Left kidney (tissue), 8 donors: ENCODE measurements at places on chromosomes 5 and 9.

- DNase-seq = no peak
These were observed 199.3 kb upstream of the CDH6 start for GRCh38 chr5:30994176-30994575.

DNA sequence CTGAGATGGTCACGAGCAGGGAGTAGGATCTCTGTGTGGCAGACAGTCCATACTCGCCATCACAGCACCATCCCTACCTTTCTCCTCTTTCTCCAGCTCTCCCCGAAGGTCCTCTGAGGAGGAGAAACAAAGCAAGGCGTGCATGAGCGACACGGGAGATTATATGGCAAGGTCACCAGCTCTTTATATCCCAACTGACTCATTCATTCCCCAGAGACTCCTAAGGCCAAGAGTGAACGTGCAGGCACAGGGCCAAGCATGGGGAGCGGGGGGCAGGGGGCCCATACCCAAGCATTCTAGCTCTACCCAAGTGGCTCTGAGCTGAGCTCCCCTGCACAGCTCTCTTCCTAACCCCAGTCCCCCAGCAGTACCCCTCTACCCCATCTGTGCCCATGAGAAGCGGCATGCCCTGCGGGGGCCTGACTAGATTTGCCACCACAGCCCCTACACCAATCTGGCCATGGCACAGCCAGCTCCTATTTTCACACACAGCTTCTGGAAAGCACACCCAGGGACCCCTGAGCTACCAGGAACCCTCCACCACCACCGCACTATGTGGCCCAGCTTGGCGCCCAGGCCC lies 6.8 kb downstream of the TRIM7 start:
- DNase-seq = no peak

GRCh38 chr9:23322392-23322791 lies 503.6 kb downstream of the ELAVL2 start:
- DNase-seq = no peak

DNA sequence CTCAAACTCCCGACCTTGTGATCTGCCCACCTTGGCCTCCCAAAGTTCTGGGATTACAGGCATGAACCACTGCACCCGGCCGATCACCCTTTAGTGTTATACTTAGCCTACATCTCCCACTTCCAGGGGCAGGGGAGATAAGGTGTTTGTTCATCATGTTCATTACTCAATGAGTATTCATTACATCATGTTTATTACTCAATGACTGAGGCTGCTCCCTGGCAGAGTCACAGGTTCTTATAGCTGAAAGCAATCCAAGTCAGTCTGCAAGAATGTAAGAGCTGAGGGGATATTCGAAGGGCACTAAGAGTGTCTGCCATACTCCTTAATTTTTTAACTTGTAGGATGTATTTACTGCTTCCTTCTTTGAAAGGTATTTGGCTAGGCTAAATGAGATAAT lies 214.2 kb downstream of the SPATA31D1 start:
- no peak for DNase-seq

DNA sequence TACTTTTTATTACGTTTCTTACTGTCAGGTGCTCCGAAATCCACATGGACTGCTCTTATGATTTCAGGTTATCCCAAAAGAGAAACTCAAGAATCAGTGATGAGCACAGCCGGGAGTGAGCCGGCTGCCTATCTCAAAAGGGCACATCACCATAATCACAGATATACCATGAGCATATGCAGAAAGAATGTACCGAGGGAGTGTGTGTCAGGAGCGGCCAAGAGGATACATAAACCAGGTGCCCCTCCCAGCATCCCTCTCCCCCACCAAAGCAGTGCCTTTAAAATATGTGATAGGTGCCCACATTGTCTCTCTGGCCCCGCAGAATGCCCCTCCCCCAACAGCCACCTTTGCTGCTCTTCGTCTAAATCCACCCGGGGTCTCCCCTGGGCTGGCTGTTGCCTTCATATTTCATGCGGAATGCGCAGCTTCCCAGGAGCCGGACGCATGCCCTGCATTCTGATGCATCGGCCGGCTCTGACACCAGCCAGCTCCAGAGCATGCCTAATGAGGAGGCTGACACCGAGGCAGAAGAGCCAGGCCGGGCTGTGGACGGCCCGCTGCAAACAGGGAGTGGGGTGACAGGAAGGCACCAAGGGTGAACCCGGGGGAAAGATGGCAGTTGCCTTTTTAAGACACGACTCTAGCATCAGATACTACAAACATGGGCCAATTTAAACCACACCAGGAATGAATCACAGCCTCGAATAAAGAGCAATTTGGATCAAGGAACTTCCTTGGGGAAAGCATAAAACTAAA lies 652.3 kb downstream of the BNC2 start:
- DNase-seq = no peak

GRCh38 chr9:35609001-35609819 lies 4.1 kb downstream of the TESK1 start:
- no peak for DNase-seq

DNA sequence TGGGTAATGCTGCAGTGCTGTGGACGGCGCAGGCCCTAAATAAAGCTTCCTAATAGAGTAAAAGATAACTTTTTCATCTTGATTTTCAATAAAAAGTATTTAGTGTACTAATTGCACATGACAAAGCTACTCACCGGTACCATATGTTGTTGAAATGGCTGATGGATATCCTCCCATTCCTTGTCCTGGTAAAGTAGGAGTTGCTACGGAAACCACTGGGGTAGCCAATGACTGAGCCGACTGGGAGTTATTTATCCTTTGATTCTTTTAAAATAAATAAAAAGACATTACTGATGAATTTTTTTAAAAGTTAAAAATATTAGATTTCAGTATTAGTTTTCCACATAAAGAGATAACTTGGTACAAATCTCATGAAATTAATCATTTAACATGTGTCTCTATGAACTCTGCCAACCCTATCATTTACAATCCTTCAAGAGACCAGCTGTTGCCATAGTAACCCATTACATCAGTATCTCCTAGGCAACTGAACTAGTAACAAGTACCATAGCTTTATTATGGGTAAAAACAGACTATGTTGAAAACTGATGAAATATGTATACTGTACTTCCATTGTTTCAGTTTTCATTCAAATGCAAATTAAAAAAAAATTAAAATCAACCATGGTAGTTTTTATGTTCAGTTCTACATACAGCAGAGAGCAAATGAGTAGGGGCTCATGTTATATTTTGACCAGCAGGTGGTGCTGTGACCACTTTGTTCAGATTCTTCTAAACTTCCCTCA lies 153.7 kb downstream of the MEF2C start:
- peak; percentile 80 for DNase-seq

DNA sequence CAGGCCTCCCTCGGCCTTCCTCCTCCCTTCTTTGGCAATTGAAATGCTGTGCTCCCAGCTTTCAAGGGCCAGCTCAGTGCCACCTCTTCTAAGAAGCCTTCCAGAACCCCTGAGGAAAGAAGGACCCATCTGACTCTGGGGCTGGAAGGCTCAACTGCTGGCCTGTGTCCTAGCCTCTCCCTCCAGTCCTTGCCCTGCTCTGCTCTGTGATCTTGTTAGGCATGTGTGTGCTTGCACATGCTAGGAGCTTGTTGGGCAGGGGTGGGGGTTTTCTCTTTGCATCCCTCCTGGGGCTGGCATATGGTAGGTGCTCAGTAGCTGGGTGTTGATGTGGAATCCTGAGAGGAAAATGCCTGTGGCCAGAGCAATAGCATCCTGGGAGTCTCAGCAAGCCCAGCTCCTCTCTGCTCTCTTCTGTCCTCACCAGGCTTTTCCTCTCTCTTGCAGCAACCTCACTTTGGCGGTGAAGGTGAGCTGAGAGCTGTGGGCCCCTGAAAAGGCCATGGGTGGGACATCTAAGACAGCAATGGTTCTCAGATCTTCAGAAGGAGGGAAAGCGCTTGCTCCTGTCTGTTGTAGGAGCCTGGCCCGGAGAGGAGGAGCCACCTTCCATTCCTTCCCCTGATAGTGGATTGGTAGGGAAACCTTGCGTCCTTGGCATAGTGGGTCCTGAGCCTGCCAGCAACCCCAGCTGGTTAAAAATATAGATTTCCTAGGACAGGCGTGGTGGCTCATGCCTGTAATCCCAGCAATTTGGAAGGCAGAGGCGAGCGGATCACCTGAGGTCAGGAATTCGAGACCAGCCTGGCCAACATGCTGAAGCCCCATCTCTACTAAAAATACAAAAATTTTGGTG lies 9.9 kb downstream of the DOLK start:
- DNase-seq = no peak

DNA sequence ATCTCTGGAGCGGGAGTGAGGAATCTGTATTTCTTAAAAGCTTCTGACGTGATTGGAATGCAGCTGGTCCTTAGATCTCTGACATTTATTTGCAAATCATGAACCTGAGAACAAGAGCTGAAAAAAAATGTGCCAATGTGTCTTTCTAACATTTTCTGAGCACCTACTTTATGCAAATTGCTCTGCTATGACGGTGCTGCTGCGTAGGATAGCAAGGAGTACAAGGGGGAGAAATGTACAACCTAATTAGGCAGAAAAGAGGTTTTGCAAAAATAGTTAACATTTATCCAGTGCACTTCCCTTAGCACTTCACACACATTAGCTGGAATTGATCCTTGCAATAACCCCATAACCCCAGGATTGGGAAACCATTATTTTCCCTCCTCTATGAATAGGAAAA lies 357.5 kb downstream of the TLE4 start:
- no peak for DNase-seq

DNA sequence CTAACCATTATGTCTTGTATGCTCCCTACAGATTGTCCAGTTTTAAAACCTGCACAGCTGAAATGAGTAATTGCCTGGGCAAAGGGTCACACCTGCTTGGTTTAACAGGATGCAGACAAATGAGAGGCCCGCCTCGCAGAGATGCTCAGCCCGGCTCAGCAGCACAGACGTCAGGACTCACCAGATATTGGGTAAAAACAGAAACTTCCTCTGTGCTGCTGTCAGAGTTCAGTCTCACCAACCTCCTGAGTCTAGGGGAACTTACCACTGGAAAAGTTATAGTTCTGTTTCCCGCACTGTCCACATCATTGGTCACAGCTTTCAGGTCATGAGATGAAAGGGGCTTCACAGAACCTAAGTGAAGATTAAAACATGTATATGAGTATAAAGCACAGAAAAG lies 152.5 kb downstream of the ESM1 start:
- DNase-seq = no peak

DNA sequence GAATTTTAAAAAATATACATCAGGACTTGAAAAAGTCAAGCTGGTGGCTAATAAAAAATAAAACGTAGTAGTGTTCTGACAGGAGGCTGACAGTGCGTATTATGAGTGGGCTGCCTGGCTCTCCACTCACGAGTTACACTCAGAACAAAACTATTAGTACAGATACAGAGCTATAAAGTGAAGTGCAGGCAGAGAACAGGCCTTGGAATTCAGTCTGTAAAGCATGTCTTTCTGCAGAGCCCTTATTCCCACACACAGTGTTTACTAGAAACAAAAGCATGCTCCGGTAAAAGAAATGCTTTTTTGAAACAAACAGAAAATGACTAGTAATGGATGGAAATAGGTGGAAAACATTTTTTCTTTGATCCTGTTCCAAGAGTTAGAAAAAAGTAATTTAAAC lies 334.7 kb downstream of the DIRAS2 start:
- DNase-seq = no peak

DNA sequence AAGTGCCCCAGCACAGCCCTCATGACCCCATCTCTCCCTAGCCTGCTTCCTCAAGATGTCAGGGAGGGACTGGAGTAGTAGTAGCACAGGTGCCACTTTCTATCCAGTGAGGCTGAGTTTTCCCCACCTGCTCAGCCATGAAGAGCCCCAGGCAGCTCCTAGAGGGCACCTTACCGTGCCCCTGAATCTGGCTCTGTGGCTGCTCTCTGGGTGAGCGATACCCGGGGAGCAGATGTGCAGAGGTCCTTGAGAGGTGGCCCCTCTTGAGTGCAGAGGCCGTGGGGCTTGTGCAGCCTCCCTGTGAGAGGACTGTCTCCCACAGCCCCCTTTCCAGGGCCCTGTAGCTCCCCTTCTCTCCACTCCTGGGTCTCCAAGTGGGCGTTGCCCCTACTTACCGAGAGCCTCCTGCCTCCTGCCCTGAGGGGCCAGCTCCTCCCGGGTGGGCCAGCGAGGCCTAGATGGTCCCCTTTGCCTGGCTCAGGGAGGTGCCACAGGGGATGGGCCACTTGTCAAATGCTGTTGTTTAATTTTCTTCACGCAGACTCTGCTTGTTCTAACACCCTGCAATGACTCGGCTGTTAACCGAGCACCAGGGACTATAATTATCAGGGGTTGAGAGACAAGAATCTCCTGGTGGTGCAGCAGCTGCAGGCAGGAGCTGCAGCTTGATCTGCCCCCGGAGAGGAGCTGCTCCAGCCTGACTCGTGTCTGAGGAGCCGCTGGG lies 29.6 kb upstream of the PITX1 start:
- DNase-seq = no peak

DNA sequence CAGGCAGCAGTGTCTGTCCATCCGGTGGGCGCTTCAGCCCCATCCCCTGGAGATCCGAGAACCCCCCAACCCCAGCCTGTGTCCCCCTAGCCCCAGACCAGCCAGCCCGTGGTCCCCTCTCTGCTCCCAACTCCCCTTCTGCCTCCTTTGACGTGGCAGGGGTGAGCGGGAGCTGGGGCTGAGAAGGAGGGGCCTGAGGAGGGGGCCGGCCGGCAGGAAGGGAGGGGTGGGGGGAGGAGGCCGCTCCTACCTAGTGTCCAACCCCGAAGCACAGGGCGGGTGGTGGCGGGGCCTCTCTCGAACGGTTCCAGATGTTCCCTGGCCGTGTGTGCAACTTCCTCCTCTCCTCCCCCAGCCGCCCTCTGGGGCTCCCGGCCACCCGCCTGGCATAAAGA lies 31.0 kb downstream of the GOLGA2 start:
- DNase-seq = peak; percentile 88

- no peak for DNase-seq
These were observed 836.7 kb upstream of the CDH10 start for GRCh38 chr5:25481463-25481862.

DNA sequence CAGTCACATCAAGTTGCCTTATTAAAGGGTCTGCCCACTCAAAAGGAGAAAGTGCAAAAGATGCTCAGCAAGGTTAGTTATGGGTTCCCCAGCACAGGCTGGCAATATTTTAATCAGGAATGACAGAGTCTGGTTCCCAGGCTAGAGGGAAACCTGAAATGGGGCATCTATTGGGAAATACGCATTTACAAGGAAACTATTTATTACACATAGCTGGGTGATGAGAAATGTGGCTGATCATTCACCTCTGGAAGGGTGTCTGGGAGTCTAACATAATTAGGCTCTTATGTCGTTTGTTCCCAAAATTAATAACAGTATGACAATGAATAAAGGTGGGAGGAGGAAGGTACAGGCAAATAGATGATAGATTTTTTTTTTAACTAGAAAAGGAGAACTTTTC lies 314.7 kb downstream of the ENC1 start:
- no peak for DNase-seq

- no peak for DNase-seq
These were observed 202.7 kb upstream of the MVB12B start for GRCh38 chr9:126123927-126124326.

DNA sequence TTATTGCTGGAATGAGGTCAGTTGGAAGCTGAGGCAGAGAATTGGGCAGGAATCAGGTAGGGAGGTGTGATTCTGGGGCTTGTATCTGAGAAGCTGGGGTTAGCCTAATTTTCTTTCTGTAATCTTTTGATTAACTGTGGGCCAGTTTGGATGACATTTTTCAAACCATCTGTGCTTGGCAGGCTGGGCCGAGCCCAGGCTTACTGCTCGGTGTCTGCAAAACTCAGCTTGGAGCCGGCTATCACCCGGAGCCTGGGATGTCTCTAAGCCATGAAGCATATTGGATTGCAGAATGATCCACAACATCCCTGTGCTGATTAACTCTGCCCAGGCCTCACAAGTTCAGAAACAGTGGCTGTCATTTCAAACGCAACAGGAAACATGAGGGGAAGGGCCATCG lies 26.5 kb downstream of the KCNMB1 start:
- no peak for DNase-seq
